Stimulated activated CD4-positive, alpha-beta T cell treated with anti-CD3 and anti-CD28 coated beads, TNF-alpha, amount 100 ng/mL, for 48 hours (primary cell): ENCODE measurements at places on chromosomes 3 and 15.

- no peak for DNase-seq
Observed at GRCh38 chr3:133991209-133991608, 38.5 kb downstream of the SLCO2A1 start.

DNA sequence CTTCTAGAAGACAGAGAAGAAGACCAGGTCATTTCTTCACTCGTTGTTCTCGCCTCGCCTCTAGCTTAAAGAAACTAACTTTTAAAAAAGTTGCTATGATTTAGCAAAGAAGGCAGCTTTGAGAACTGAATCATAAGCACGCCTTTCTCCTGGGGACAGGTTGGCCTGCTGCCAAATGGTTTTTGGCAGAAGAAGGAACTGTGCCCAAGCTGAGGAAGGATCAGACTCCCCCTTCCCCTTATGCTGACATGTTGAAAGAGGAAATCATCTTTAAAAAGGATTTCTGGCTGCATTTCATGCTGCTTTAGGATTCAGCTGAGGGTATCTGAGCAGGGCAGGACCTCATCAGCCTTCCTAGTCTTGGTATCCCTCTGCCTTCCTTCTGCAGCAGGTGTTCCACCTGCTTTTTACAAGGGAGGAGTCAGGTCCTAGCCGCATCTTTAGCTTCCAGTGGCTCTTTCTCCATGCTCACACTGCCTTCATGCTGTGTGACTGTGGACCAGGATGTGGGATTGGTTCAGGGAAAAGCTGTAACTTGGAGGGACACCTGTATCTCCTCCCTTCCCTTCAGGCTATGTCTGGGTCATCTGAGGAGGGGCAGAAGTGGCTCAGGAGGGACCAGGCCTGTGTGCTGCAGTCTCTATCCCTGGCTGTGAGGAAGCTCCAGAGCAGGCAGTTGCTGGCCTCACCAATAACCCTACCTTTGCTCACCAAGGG, 34.1 kb upstream of the HACD2 start:
- DNase-seq, result no peak

DNA sequence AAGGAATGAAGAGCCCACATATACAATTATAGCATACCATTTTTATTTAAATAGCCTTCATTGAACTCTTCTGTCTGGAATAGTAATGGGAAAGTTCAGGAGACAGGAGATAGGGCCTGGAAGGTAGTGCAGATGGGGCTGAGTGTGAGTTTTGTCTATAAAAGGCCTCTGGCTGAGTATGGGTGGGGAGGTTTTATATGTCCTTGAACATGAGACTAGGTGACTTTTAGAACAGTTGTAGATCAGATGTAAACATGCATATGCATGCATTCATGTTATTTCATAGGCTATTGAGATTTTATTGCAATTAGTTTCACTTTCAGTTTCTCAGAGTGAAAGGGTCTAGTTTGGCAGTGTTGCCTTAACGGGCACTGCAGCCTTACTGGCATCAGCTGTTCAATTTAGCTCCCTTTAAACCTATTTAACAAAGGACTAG, 27.1 kb downstream of the CGGBP1 start:
- no peak for DNase-seq

GRCh38 chr15:42650208-42651066, 75.0 kb downstream of the STARD9 start:
- peak; percentile 30 for DNase-seq

GRCh38 chr15:85019815-85020590, 38.3 kb downstream of the PDE8A start:
- no peak for DNase-seq
